Cortex of kidney (tissue), 1 donor: ENCODE measurements at places on chromosomes 5 and 9.

DNA sequence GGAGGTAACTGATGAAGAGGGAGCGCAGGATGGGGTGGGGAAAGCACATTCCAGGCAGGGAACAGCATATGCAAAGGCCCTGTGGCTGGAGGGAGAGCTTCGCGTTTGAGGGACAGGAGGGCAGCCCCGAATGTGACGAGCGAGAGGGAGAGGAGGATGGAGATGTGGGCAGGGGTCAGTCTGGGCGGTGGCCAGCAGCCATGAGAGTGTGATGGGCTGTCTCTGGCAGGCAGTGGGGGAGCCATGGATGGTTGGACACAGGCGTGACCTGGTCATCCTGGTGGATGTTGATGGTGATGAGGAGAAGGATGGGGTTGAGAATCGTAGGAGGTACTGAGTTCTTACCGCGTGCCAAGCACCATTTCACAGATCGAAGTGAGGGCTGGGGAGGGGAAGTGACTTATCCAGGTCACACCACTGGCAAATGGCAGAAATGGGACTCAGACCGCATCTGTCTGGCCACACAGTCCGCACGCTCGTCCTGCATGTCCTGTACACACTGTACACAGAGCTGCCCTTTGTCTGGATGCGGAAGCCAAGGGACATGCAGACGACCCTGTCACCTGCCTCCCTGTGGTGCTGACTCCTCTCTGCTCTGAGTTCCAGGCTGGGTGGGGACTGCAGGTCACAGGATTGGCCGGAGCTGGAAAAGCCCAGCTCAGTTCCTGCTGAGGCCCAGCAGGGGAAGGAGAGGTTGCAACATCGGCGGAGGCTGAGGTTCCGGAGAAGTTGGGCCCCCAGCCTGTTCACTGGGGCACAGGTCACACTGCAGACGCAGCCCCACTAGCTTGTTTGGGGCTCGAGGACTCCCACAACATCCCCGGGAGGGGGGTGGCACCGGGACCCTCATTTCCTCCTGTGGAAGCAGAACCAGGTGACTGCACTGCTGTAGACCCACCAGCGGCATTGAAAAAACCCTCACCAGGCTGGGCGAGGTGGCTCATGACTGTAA, 165.6 kb upstream of the IER5L start:
- no peak for DNase-seq

GRCh38 chr5:80210014-80210413, 45.8 kb downstream of the SERINC5 start:
- no peak for DNase-seq

DNA sequence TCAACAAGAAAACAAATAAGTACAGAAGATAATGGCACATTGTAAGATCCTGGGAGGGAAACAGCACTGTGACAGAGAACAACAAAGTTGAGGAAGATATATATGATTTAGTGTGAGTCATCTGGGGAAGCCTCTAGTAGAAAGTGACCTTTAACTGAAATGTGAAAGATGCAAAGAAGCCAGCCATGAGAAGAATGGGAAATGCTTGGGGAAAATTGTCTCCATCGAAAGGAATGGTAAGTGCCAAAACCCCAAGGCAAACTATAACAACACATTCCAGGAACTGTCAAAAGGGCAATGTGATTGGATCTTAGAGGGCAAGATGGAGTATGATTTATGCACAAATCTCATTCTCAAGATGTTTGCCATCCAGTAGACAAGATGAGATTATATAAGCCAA, 537.8 kb upstream of the BRINP1 start:
- DNase-seq = no peak

DNA sequence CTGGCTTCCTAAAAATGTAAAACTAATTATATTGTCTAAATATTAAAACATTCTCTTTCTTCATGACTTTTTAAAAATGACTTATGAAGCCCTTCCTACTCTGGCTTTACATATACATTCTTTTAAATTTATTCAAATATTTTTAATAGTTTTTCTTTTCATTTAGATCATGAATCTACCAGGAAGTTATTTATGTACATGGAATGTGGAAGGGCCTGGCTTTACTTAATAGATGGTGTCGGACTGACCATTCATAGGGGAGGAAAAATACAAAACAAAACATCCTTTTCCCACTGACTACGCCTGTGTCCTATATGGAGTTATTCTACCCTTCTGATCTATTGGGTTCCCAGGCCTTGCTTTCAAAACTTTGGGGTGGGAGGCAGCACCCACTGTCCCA, 129.8 kb downstream of the MACROH2A1 start:
- no peak for DNase-seq

GRCh38 chr5:174300118-174300940, 254.8 kb downstream of the NSG2 start:
- DNase-seq = no peak

GRCh38 chr5:60293518-60293917, 400.0 kb upstream of the PDE4D start:
- no peak for DNase-seq

- DNase-seq = no peak
Observed at GRCh38 chr5:102796009-102796408, 40.9 kb downstream of the PAM start.

DNA sequence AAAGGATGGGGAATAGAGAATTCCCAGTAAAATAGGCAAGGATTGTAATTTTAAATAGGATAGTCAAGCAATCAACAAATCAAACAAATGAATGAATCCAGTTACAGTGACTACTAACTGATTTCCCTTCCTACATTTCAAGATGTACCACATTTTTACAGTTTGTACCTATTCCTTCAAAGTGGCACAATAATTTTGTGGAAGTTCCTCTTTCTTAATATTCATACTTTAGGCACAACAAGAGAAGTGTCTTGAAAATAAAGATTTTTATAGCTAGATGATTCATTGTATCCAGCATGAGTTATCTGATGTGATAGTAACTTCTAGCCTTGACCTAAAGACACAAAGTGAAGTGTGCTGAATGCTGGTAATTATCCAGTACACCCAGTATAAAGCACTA, 122.2 kb upstream of the ACOT12 start:
- no peak for DNase-seq
